ENCODE measurements at places on chromosomes 5 and 9.

DNA sequence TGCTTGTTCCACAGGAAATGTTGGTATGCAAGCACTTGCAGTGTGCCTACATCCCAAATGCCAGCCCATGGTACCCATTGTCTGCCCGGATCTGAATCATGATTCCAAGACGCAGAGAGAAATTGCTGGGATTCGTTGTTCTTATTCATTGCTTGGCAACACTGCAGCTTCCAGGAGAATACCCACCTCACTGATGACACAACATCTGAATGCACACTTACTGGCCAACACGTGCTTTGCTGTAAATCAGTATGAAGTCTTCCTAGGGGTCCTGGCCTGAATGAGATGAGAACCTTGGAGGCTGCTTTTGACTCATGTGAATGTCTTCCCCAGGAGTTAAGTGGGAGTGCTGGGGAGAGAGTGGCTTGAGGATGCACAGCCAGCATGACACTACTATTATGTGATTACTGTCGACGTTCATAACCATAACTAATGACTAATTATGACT lies 11.6 kb downstream of the SRD5A1 start:
- no peak for DNase-seq

DNA sequence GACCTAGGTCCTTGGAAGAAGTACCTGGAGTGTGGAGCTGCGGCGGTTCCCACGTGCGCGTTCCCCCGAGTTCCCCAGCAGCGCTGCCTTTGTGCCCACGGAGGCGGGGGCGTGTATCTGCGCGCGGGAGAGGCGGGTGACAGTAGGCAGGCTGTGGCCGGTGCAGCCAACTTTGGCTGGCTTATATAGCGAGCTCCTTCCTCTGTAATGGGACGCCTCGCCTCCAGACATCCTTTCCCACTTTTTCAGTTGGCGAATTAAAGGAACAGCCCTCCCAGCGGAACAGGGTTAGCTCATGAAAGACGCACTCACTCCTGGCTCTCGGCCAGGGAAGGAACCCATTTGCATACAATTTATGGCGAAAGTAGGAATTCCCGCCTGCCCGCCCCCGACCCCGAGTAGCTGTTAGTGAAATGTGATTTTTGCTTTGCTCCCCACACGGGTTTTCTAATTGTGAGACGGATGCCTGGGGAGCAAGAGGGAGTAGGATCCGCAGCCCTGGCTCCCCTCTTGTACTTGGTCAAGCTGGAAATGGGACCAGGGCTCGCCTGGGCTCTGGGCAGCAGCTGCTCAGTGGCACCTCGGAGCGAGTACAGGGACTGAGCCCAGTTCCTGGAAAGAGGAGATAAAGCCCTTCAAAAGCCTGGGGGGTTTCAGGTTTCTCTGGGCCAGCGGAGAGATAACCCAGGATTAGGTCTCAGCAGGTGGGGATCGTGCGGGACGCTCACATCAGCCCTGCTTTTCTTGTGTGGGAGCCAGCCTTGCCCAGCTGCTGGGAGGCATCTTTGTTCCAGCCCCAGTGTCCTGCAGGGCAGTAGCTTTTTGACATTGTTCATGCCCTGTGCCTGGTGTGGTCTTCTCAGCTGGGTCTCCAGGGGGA lies at the start of gene TNC:
TNC (minus strand) TSS at position 159 of the 880 bp plus-strand sequence. CDS start 27,139 bp downstream, outside the sequence.
- peak; percentile 78 for DNase-seq

- DNase-seq, result no peak
Observed at GRCh38 chr5:40547994-40548575, 131.6 kb upstream of the PTGER4 start.

DNA sequence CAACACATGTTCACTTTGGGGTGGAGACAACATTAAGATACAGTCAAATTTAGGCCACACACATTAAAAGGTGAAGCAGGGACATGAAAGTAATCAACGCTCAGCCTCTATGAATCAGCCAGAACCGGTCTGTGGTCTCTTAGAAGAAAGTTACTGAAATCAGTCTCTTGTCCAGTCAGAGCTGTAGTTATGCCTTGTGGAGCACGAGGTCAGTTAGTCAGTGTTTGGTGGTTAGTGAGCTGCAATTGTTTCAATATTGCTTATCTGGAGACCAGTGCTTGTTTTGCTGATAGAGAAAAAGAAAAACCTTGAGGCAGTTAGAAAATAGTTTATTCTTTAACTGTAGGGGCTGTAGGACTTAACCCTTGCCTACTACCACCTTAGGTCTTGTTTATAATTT lies 157.8 kb upstream of the RASEF start:
- DNase-seq, result no peak

GRCh38 chr5:115806986-115807653 lies 9.3 kb downstream of the CDO1 start:
- no peak for DNase-seq

- no peak for DNase-seq
Observed at GRCh38 chr5:114310666-114311065, 51.2 kb upstream of the KCNN2 start.

DNA sequence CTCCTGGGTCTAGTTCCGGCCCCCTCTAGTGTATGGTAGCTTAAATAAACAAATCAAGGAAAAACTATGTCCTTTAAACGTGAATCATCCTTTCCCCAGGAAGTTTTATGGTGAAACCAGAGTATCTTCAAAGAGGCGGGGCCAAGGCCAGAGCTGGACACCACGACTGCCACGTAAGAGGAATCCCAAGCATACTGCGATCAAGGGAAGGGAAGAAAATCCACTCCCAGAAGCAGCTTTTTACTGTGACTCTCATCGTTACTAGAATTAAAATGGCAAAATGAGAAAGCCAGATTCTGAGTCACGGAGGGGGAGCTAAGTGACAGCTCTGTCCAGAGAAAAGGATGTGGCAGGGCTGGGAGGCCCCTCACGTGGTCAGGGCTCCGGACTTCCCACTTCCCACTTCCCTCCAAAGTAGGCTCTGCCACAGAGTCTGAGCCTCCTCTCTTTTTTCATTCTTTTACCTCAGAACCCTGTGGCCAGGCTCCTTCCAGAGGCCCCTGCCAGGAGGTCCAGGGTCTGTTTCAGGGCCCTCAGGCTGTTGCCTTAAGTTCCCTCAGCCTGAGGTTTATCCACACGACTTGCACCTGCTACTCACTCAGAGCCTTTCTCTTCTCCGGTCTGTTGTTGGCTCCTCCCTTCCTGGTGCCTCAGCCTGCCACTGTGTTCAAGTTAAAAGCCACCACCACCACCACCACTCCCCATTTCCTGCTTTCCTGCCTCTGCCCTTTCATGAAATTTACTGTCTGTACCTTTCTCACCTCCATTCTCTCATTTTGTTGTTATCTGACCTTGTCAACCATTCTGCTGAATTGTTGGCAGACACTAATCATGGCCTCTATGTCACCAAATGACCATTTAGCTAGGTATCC lies 1.4 kb upstream of the GLRX start:
- no peak for DNase-seq

GRCh38 chr5:94545870-94546625 lies 72.4 kb downstream of the KIAA0825 start:
- no peak for DNase-seq

DNA sequence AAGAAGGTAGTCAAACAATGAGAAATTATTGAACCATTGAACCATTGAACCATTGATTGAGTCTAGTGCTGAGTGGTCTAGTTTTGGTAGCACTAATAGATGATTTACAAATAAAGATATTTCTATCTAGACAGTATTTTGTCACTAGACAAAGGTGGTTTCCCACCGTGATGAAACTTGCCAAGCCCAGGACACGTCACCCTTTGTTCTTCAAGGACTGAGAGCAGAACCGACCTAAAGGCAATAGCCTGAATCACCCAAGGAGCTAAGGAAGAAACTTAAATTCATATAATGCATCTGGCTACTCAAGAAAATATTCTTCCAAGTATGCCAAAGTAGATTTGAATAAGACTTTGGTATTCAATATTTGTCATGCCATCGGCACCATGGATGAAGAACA lies 103.3 kb downstream of the ESM1 start:
- DNase-seq, result no peak

GRCh38 chr9:5085993-5086392 lies 99.4 kb downstream of the INSL6 start:
- DNase-seq, result no peak

- no peak for DNase-seq
Observed at GRCh38 chr5:141913560-141914198, 10.0 kb upstream of the DELE1 start.

GRCh38 chr5:118236108-118236849 lies 752.1 kb downstream of the DTWD2 start:
- no peak for DNase-seq

DNA sequence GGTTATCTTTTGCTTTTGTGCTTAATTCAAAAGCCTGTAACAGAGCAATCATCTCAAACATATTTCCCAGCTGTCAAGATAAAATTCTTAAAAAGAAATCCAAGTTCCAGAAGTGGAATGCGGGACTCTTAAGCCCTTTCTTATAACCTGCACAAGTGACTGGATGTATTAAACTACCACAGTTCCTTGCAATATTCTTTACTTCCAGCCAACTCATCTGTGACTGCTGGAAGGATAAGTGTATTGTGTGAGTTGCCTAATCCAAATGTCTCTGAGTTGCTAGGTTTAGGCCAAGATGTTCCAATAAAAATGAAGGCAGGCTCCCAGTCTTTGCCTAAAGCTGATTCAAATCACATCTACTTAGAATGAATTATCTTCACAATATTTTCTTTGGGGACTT lies 159.2 kb upstream of the SLC24A2 start:
- no peak for DNase-seq

DNA sequence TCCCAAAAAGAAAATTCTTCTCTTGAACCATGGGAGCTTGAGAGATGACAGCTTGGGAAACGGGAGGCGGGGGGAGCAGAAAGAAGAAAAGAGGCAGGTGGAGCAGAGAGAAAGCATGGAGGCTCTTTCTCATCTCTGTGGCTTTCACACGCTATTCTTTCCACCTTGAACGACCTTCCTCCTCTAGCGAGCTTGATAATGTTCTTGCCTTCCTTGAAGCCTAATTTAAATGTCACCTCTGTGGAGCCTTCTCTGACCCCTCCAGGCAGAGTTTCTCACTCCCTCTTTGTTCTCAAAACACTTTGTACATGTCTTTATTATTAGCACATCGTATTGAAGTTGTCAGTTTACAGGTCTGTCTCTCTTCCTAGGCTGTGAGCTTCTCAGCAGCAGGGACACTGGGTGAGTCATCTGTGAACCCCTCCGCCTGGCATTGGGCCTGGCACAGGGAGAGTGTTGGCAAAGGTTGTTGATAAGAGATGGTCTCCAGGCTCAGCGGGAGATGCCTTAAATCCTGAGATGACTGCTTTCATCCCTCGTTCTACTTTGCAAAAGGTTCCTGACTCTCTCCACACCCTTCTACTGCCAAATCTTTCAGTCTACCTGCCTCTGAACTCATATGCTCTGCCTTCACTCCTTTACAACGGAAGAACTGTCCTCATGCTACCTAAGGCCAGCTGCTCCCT lies 14.1 kb upstream of the STRBP start:
- no peak for DNase-seq

DNA sequence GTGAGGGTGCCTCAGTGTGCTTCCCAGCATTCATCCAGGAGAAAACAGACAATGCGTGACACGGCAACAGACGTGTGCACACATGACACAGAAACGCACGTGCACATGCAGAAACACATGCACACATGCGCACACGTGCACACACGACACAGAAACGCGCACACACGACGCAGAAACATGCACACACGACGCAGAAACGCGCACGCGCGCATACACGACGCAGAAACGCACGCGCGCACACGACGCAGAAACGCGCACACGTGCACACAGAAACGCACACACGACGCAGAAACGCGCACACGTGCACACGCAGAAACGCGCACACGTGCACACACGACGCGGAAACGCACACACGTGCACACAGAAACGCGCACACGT lies 16.5 kb downstream of the TPPP start:
- no peak for DNase-seq

GRCh38 chr5:3317051-3317795 lies 278.4 kb upstream of the IRX1 start:
- DNase-seq, result no peak

DNA sequence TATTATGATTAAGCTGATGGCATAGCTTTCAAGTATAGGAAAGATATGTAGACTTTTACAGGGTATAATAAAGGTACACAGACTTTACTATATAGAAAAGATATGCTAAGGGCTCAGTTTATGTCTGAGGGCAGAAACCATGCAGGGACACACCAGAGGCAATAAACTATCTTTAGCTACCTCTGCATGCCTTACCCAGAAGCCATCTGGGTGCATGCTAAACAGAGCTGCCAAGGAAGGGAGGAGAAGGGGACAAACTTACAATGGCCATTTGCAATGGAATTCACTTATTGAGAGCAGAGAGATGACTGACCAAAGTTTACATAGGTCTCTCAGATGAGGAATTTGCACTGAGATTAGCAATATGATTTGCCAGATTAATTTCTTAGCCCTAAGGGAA lies 143.1 kb upstream of the NR4A3 start:
- no peak for DNase-seq

GRCh38 chr5:31553863-31554262 lies 21.8 kb downstream of the C5orf22 start:
- no peak for DNase-seq

DNA sequence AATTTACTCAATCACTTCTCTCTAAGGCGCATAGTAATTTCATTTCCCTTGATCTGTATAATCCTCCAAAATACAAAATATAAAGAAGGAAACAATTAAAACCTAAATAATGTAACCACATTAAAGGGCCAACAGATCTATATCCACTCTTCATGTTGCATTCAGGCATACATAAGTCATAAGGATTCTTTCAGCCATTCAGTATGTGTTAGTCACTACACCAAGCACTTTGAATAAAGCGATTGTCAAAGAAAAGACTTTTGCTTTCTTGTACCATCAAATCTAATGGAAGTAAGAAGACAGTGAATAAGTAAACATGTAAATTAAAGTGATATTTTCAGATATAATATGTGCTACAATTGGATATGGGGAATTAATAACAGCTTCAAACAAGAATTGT lies 569.2 kb upstream of the PTPRD start:
- DNase-seq, result no peak

GRCh38 chr9:91577633-91578061 lies 154.0 kb upstream of the NFIL3 start:
- no peak for DNase-seq

DNA sequence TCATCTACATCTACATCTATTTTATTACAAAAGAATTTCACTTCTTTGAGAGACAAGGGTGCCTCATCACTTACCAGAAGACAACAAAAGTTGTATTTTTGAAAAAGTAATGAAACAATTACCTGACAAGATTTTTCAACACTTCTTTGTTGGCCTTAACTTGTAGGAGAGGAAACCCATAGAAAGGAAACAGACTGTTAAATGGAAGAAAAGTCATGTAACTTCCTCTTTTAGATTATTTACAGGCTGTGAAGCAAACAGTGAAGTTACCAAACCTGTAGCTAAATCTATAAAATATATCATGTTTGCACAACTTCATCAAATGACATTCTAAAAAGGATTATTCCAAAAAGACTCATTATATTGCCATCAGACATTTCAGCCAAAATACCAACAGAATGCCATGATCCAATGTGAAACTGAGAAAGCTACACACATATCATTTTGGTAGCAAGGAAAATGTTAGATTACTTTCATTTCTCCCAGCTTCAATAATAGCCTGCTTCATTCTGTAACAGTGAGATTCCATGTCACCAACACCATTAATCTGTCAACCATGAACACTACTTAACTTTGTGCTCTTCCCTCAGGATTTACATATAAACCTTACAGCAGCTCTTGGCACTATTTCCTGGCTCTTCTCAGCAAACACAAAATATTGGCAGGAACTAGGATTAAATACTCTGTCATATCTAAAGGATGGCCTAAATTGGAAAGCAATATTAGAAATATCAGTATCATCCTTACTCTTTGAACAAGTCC lies 122.5 kb downstream of the MCTP1 start:
- no peak for DNase-seq

GRCh38 chr5:131242728-131243255 lies 21.1 kb upstream of the CDC42SE2 start:
- no peak for DNase-seq

GRCh38 chr9:115107701-115108100 lies 10.3 kb downstream of the TNC start:
- no peak for DNase-seq
